Esophagus squamous epithelium (tissue), 5 donors: ENCODE measurements at places on chromosomes 2 and 18.

- no peak for DNase-seq
Observed at GRCh38 chr2:96524482-96525210, 11.9 kb upstream of the ARID5A start.

DNA sequence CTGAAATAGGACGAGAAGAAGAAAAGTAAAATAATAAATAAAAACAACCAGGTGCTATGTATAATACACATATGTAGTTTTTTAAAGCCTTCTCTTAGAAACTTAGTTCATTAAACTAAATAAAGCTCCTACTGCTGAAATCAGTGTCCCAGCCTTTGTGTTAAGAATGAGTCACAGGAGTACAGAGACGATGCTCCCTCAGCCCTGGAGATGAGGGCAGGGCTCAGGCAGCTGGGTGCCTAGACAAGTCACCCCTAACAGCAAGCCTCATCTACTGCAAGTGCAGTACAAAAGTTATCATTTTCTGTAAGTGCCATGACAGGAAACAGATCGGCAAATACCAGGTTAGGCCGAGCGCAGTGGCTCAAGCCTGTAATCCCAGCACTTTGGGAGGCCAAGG, 18.2 kb downstream of the KIDINS220 start:
- DNase-seq = no peak

DNA sequence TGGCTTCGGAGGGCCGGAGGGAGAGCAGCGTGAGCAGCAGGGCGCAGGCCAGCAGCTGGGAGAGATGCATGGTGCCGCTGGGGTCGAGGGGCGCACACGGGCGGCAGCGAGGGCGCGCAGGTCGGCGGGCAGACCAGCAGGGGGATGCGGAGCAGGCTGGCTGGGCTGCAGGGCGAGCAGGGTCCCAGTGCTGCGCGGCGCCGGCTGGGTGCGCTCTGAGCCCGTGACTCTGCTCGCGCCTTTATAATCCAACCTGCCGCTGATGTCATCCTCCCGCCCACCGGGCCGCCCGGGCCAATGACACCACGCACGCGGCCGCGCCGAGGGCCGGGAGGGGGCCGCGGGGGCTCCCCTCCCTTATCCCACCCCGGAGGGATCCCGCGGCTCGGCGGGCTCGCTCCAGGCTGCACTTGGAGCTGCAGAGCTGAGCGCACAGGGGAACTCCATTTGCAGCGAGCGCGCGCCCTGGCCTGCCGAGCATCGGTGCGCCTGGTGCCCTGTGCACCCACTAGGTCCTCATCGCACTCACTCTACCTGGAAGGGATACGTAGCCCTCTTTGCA, at the start of gene NPPC:
TSS of gene NPPC (minus strand) at position 217 of the 562 bp plus-strand sequence. CDS start at position 70, 147 bp downstream.
- DNase-seq = no peak

DNA sequence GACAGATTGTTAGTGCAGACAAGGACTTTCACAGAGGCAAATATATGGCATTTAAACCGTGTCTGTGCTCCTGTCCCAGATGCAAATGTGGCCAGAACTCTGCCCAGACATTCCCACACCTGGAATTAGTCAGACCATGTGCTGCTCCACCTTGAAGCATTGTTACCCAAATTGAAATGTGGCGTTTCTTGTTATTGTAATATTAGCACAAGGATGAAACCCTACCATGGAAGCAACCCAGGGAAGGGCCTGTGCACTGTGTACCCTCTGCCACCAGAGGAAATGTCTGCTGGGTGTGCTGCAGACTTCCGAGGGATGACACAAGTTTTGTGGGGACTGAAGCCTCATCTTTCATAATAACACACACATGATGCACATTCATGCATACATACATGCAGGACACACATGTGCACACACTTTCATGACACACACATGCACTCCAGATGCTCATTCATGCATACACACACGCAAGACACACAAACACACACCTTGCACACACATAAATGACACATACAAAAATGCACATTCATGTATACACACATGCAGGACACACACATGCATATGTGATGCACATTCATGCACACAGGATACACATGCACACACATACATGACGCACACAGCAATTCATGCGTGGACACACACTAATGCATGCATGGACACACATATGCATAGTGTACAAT, 133.2 kb upstream of the SNTG2 start:
- DNase-seq = no peak

DNA sequence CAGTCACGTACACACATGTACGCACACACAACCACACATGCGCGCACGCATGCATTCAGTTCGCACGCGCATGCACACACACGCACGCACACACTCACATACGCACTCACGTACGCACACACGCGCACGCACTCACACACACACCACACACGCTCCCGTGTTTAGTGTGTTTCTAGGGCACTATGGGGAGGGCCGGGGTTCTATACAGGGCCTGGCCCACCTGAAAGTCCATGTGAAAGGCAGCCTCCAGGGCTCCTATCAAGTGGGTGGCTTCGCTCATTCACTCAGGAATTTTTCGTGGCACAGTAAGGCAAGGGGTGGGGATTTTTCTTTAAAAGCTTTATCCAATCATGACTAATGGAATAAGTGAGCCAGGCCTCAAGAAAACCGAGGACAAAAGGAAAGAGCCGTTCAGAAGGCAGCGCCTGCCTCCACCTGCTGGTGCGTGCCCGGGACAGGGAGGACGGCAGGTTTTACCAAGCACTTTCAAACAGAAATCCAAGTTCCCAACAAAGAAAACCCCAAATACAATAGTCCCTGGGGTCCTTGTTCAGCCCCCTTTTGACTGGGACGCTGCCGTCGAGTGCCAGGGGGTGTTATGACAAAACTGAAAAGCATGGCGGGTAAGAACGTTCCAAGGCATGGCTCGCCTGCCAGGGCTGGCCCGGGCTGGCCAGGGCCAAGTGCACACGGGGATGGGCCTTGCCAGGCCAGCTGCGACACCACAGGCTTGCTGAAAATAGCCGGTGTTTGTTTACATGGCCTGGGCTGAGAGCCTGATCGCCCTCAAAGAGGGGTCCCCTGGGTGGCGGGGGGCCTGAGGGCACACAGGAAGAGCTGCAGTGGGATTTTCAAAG, 110.0 kb downstream of the HDAC4 start:
- DNase-seq = no peak

DNA sequence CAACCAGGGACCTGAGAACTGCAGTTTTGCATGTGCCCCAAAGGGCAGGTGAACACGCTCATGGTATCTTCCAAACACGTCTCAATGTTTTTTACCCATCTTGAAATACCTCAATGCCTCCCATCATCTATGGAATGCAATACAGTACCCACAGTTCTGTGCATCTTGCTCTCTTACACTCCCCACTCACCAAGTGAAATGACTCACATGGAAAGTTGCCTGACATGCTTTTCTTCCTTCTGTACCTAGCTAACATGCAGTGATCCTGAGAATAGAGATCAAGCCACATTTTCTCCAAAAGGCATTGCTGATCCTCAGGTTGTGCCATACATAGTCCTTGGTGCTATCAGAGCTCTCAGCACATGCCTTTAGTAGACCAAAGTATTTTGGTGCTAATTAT, 373.9 kb downstream of the GPD2 start:
- no peak for DNase-seq

GRCh38 chr2:225932811-225933413, 533.4 kb downstream of the NYAP2 start:
- no peak for DNase-seq

DNA sequence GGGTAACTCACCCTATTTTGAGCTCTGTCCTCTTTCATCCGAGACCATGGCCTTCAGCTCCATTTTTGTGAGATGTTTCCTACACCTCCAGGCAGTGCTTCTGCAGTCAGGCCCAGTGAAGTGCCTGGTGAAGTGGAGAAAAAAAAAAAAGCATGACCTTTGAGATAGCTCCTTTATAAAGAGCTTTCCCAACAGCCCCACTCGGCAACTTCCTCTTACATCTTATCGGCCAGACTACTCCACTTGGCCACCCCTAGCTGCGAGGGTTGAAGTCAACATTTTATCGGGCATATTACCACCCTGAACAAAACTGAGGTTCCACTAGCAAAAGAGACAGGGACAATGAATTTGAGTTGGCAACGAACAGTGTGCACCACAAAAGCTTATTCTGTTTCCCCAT, 124.8 kb upstream of the RNF152 start:
- no peak for DNase-seq

- DNase-seq = no peak
Observed at GRCh38 chr2:138550172-138550571, 48.6 kb downstream of the SPOPL start.

- no peak for DNase-seq
Observed at GRCh38 chr18:75350512-75350839, 77.0 kb downstream of the SMIM21 start.

DNA sequence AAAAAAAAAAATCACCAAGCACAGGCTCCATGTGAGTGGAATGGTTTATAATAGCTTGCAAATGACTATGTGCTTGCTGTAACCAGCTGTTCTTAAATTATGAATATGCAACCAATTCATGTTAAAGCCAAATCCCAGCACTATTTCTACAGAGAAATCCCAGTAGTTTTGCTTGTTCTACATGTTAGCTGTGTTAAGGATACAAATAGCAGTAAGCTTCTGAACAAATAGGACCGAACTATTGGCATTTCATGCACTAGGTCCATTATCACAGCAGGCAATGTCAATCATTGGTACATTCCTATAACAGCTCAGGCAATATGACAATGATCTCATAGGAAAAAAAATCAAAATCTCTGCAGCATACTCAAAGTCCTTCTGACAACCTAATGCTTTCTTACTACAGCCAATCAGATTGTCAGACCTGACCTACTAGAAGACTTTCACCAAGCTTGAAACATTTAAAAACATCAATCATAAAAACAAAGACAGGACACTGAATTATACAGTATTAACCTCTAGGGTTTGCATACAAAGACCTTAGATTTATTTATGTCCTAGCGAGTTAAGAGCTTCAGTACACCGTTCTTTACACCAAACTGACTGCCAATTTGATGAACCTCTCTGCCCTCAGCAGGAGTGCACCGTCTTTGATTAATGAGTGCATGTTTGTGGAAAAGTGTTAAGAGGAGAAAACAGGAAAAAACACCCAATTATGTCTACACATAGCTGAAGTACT, 6.4 kb downstream of the BAZ2B start:
- DNase-seq = no peak

DNA sequence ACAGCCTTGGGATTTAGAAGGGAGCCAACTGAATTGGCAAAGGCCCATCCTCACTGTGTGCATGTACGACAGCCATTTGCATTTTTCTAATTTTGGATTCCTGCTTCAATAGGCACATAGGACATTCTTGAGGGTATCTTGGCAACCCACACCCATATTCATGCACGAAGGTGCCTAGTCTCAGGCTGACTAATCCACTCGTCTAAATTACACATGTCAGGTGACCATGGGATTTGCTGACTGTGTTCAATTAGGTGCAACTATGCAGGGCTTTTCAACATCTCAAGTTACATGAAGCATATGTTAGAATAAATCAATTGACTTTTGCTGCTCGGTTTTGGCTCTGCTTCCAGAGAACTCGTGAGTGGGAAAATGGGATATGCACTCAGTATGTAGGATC, 249.7 kb downstream of the SP3 start:
- DNase-seq = no peak

DNA sequence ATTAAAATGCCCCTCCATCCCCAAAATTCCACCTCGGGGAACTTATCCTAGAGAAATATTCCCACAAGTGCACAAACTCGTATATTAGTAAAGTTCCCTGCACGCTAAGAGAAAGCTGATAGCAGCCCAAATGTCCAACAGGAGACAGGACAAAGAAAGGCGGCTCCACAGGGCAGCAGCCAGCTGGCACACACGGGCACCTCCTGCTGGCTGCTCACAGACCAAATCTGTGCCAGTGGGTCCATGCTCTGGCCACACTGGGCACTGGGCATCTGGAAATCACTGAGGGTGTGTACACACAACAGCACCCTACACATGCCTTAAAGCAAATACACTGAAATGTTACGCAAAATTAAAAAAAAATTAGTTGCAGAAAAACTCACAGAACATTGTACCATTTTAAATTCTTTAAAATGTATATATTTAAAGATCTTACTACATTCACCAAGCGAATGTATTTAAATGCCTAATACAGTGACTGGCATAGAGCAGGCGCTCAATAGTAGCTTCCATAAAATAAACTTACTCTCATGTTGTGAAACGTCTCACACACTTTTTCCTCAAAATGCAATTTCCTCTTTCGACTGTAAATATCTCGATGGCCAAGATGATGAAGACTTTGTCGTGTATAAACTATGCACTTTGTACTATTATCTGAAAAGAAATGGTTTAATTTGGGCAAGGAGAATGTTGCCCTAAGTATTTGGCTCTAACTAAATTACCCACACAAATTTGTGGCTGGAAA, 19.4 kb downstream of the ZNF516 start:
- DNase-seq = no peak

DNA sequence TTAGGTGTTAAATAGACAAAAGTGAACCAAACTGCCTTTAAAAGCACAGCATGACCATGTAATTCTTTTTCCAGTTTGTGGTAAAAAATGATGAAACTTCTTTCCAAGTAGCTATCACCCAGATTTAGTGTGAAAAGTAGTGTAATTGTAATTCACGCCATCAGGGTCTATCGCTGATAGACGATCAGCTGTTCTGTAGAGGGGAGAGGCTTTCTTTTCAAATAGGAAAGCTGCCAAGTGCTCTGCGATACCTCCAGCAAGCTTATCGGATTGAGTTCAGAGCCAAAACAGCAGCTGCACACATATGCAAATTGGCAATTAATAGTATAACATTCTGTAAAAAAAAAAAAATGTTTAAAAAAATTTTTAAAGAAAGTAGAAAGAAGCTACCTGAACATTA, 61.9 kb upstream of the PSMD14 start:
- no peak for DNase-seq

DNA sequence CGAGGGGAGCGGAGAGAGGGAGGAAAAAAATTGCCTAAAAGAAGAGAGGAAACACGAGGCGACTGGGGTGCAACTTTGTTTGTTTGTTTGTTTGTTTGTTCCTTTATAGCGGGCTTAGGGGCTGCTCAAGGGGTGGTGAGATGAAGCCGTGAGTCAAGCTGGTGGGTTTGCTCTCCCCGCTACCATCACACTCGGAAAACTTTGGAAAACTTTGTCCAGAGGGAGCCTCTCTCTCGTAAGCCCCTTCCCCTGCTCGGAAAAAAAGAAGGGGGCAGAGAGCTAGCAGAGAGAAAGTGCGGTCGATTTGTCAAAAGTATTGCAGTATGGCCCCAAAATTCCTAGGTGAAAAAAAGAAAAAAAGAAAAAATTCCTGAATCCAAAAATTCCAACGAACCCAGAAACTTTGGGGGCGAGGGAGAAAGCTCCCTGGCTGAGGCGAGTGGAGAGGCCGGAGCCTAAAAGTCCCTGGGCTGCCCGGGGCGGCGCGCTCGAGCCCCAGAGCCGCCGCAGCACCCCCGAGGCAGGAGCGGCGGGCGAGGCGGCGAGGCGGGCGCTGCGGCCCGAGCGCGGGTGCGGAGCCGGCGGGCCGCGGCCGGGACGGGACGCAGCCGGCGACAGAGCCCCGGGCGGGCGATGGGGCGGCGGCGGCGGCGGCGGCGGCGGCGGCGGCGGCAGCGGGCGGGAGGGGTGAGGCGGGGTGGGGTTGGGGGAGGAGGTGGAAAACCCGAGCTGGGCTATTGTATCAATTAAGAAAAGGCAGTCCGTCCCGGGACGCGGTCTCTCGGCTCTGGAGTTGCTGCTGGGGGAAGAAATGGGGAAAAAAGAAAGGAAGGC, 558 bp upstream of the CYP26B1 start:
- no peak for DNase-seq
